ENCODE measurements at places on chromosomes 16 and 17. TPM values are rescaled to one million over a fixed set of nuclear protein-coding genes. Genes with fewer than 3 reads are reported as not detected.

GRCh38 chr17:31428111-31428510 lies 36.6 kb downstream of the RAB11FIP4 start:
- no peak for DNase-seq

DNA sequence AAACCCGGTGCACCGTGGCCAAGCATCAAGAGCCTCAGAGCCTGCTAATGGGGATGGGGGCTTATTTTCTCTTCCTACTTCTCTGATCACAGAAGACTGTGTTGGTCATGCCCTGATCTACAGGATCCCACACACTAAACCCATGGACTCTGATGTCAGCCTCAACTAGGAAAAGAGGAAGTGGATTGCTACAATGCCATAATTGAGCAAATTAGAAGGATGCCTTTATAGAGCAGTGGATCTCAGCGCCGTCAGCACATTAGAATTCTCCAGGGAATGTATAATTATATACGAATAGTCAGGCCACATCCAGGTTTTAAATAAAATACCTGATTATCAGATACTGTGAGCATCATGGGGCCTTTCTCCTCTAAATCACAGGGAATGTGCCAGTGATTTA lies 64.8 kb downstream of the VAT1L start:
- no peak for DNase-seq

- no peak for DNase-seq
These were observed 179.6 kb upstream of the TNRC6C start for GRCh38 chr17:77778636-77779489.

KRTAP2-3 gene
- total RNA-seq: not detected

GRCh38 chr17:76130473-76130872 lies 10.6 kb downstream of the FOXJ1 start:
- DNase-seq: no peak

GRCh38 chr17:82440991-82441627 lies 9.4 kb downstream of the CYBC1 start:
- no peak for DNase-seq

GRCh38 chr17:82920715-82921114 lies 80.9 kb upstream of the ZNF750 start:
- no peak for DNase-seq

RASL10B gene
- total RNA-seq: 0.61 TPM

ST6GALNAC2 gene
- 0.58 TPM for total RNA-seq

LDHD gene
- 2.7 TPM for total RNA-seq

DNA sequence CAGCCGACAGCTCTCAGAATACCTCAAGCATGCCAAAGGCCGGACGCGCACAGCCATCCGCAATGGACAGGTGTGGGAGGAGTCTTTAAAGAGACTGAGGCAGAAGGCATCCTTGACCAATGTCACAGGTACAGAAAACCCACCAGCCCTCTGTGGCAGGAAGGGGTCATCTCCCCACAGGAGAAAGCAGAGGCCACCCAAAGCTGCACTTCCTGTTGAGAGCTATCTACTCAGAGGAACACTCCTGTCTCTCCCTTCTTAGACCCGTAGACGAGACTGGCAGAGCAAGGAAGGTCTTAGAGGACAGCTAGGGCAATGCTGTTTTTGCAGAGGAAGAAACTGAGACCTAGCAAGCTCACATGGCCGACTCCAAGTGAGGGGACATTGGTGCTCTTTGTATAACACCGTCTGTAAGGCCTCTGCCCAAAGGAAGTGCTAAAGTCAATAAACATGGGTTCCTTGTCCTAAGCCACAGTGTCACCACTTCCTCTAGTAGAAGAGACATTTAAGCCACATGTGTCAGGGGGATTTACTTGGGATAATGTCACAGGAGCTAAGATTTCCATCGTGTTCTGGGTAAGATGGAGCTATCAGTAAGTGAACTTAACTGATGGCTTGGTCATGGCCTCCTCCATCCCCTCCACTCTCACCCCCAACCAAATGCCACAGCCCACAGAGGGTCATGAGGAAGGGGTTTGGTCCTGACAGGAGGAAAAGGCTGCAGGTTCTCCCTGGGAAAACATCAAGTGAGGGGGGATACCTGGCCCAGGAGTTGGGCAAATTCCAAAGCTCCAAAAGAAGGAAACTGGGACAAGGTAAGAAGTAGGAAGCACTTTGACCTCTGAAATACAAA lies 9.4 kb downstream of the LPO start:
- DNase-seq: no peak

GRCh38 chr17:31559584-31560501 lies 168.4 kb downstream of the RAB11FIP4 start:
- no peak for DNase-seq

CA4 gene
- not detected for total RNA-seq

GRCh38 chr17:73166731-73167581 lies 2.1 kb downstream of the SSTR2 start:
- no peak for DNase-seq

HSD17B1 gene
- 1.9 TPM for total RNA-seq

- DNase-seq: no peak
These were observed 51.1 kb upstream of the MRC2 start for GRCh38 chr17:62576382-62576781.

- no peak for DNase-seq
These were observed 267.1 kb upstream of the ASIC2 start for GRCh38 chr17:33560165-33560564.

- DNase-seq: no peak
These were observed 1.7 kb downstream of the KANSL1 start for GRCh38 chr17:46191322-46192188.

DNA sequence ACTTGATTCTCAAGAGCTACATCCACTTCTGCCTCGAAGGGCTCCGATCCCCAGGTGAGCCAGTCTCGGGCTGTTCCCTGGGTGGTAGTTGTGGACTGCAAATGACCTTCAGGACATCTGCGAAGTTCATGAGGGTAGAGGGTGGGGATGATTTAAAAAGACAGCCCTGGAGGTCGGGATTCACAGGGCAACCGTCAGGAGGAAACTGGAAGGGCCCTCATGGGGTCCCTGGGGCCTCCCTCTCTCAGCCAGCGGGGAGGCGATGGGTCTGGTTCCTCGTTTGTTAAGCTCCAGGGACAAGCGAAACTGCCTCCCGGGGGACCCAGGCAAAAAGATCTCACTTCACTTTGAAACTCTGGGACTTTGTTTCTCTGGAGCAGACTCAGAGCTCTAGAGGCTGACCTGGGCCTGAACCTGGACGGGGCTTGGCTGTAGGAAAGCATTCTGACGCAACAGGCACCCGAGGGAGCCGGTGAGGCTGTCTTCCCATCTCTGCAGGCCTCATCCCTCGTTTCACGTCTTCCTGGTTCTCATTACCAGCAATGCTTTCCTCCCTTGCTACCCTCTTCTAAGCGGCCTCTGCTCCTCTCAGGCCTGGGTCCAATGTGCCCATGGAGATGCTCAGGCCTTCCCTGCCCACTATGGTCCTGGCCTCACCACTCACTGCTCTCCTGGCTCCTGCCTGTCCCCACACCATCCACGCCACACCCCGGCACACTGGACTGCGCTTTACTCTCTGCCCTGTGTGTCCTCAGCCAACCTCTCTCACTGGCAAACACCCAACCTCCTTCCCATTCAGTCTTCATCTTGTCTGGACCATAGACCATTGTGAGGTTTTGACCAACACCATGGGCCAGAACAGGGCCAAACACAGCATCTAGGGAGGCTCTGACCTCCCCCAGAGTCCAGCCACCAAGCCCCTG lies 214.2 kb upstream of the TNRC6C start:
- DNase-seq: no peak

- DNase-seq: no peak
These were observed 121.9 kb upstream of the TNRC6C start for GRCh38 chr17:77836557-77837041.

GRCh38 chr17:62739645-62740388 lies 68.3 kb downstream of the MARCHF10 start:
- no peak for DNase-seq

GRCh38 chr16:1102921-1103635 lies 7.0 kb upstream of the C1QTNF8 start:
- DNase-seq: peak; percentile 62

GRCh38 chr16:9159839-9160550 lies 68.6 kb downstream of the HAPSTR1 start:
- DNase-seq: peak; percentile 34

DNA sequence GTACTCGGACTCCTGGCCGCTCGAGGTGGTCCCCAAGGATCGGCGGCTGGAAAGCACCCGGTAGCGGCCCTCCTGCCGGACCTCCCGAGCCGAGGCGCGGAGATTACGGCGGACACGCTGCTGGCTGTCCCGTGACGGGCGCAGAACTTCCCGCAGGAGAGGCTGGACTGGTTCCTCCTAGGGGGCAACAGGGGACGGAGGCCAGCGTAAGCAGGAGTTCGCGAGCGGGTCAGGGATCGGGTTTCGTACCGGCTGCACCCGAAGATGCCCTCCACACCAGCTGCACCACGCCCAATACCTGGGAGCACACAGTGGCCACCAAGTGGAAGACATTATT lies 341 bp downstream of the SLC7A6OS start:
- no peak for DNase-seq

GCGR gene
- not detected for total RNA-seq

GRCh38 chr17:32793841-32794240 lies 83.1 kb downstream of the MYO1D start:
- DNase-seq: no peak

- no peak for DNase-seq
These were observed 205.4 kb upstream of the XYLT1 start for GRCh38 chr16:17676171-17676570.

TBCD gene
- 123 TPM for total RNA-seq

GRCh38 chr16:82773018-82773417 lies 146.2 kb downstream of the CDH13 start:
- no peak for DNase-seq

GRCh38 chr16:379183-379960 lies 2.4 kb downstream of the PGAP6 start:
- DNase-seq: no peak

GRCh38 chr16:70680495-70681381 lies 5.1 kb downstream of the MTSS2 start:
- no peak for DNase-seq

DNA sequence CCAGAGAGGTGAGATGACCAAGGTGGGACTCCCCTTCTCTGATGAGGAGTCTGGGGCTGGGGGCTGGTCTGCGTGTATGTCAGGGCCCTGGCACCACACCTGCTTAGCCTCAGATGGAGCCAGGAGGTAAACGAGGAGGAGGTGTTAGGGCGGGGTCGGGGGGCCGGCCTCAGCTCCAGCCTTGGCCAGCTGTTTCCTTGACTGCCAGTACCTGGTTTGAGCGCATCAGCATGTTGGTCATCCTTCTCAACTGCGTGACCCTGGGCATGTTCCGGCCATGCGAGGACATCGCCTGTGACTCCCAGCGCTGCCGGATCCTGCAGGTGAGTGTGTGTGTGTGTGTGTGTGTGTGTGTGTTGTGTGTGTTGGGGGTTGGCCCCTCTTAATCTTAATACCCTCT lies 8.1 kb downstream of the CACNA1G start:
- no peak for DNase-seq

DNA sequence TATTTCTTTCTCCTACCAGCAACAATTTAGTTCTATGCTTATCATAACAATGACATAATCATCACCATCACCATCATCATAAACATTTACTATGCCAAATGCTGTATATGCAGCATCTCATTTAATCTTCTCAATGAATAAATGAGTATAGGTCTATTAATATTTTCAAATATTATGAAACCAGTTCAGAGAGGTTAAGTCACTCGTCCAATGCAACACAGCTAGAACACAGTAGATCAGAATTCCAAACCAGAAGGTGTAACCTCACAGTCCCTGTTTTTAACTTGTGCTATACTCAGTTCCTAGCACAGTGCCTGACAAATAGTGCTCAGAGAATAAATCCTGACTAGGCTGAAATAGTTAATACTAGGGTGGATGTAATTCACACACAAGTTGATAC lies 314.8 kb downstream of the XYLT1 start:
- no peak for DNase-seq

ALOX12B gene
- total RNA-seq: 0.94 TPM

DNA sequence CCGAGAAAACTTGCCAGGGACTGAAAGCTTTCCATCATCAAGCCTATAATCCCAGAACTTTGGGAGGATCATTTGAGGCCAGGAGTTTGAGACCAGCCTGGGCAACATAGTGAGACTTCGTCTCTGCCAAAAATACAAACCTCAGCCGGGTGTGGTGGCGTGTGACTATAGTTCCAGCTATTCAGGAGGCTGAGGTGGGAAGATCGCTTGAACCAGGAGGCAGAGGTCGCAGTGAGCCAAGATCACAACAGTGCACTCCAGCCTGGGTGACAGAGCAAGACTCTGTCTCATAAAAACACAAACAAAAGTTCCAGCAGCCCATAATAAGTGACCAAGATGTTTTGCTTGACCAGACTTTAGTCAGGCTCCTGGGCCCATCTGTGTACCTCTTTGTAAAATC lies 1.9 kb downstream of the MEAK7 start:
- no peak for DNase-seq

DNA sequence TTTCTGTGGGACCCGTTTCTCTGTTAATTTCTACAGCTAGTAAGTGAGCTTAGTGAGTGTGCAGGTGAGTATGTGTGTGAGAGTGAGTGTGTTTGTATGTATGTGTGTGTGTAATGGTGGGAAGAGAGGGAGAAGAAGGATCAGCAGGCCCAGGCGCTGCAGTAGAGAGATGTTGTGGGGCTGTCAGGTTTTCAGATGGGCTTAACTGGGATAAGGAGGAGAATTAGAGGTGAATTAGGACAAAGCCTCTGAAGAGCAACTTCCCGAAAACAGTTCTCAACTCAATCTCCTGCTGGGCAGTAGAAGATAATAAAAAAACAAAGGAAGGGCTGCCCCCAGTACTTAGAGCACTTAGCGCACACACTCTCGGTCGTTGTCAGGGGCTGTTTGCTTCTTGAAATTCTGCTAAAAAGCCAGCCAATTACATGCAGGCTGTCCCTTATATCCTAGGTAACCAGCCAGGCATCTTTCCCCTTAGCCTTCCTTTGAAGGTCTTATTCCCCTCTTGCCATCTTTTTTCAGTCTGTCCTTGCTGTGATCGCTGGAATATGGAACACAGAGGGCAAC lies 63.4 kb downstream of the CLEC16A start:
- DNase-seq: no peak

GRCh38 chr17:17024778-17025300 lies 17.4 kb upstream of the MPRIP start:
- DNase-seq: no peak

DNA sequence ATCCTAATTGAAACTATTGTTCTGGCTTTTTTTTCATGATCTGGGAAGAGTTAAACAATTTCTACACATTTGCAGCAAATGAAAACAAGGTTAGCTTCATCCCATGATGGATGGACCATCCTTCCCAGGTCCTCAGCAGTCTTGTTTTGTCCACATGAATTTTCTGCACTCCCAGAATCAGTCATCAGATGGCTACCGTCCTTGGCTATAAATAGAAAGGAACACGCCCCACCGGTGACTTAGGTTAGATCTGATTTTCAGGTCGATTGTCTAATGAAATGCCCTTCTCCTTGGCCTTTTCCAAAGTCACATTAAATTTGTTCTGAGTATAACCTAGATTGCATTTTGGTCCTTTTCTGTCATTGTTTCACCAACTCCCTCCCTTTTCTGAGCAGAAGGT lies 41.4 kb upstream of the NOL11 start:
- DNase-seq: no peak

All from naive thymus-derived CD4-positive, alpha-beta T cell (primary cell).